ENCODE measurements at places on chromosomes 11 and 22.

DNA sequence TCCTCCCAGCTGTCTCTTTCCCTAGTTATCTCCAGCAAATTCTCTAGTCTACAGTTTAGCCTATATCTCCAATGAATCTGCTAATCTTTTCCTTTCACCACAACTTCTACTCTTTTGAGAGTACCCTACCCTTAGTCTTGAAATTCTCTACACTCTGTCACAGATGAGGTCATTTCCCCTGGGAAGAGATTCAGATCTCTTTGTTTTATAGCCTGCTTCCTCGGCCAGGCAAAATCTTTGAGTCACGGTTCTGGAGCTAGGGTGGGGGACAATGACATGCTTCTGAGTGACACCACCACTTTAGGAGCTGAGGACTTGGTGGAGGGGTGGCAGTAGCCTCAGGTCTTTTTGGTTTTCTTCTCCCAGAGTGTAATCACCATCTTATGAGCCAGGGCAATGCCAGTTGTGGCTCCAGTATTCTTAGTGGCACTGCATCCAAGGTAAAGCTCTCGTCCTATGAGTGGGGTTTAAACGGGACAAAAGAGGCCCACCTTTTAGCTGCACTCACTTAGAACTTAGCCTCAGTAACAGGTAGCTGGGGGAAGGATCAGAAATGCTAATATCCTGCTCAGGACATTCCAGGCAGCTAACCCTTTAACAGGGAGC lies 98.5 kb upstream of the RRM1 start:
- no peak for DNase-seq

DNA sequence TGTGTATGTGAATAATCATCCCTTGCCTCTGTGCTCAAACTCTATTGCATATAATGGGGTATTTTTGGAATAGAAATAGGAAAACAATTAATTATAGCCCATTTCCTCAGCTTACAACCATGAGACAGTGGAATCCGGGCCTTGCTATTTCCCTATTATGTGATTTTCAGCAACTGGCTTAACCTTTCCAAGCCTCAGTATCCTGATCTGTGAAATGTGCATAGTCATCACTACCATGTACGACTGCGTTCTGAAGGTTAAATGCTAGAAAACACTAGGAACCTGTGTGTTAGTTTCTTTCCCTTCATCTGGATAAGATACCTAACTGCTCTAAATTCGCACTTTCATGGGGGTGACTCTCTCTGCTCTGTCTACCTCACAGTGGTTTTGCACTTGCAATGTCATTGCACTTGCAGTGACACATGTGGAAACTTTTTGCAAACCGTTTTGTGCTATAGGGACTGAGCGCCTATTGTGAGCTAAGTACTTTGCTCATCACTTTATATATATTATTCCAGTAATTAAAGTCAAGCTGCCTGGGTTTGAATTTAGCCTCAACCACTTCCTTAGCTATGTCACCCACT lies 48.3 kb downstream of the IRAG1 start:
- DNase-seq = no peak

DNA sequence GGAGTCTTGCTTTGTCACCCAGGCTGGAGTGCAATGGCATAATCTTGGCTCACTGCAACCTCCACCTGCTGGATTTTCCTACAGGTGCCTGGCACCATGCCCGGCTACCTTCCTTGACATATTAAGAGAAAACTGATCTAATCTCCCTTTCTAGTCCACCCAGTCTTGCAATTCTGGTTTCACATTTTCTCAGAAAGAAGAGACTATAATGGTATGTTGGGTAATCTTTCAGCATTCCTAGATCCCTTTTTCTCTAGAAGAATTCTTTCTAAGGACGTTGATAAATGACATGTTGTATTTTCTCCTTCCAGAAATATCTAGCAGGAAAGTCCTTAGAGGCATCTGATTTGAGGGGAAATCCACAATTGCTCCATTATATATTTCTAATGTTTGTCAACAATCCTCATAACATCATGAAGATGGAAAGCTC lies 10.4 kb upstream of the HSPA8 start:
- DNase-seq = no peak

- DNase-seq = no peak
These were observed 197.7 kb downstream of the AASDHPPT start for GRCh38 chr11:106275151-106275550.

GRCh38 chr11:80144897-80145594 lies 704.2 kb upstream of the TENM4 start:
- DNase-seq = no peak

- no peak for DNase-seq
These were observed 9.2 kb downstream of the FXYD2 start for GRCh38 chr11:117815262-117815803.

GRCh38 chr11:75341612-75342011 lies 9.8 kb downstream of the ARRB1 start:
- DNase-seq = no peak

GRCh38 chr11:69088676-69089146 lies 40.0 kb downstream of the TPCN2 start:
- peak; percentile 23 for DNase-seq

- DNase-seq = no peak
These were observed 33.2 kb upstream of the LMO1 start for GRCh38 chr11:8296872-8297271.

DNA sequence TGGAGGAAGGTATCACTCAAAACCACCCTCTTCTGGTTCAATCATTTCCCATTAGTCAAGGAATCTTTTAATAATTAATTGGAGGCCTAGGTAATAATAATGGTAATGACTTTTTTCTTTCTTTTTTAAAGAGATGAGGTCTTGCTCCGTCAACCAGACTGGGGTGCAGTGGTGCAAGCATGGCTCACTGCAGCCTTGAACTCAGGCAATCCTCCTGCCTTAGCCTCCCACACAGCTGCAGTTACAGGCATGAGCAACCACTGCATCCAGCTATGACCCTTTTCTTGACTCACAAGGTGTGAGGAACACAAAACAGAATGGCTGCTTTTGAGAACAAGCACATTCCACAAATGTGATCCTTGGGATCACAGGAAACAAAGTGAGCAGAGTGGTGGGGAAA lies 3.6 kb downstream of the POLDIP3 start:
- no peak for DNase-seq

- no peak for DNase-seq
These were observed 34.3 kb upstream of the ADORA2A start for GRCh38 chr22:24393012-24393559.

GRCh38 chr22:39308614-39309363 lies 10.6 kb downstream of the RPL3 start:
- DNase-seq = no peak

DNA sequence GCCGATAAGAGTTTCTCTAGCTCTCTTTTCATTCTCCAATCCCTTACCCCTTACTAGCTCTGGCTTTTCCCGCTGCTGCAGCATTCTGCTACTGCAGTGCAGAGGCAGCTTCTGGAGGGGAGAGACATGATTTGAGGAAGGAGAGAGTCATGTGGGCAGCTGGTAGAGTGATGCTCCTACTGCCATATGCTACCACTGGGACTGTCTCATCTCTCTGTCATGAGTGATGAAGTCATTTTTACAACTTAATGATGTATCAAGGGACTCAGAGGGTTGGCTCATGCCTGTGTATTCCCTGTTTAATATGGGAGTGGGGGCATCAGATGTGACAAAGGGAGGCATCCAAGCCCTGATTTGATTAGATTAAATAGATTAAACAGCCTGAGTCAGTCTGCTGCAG lies 11.3 kb downstream of the SLC17A6 start:
- peak; percentile 47 for DNase-seq

- no peak for DNase-seq
These were observed 107.7 kb downstream of the ELP4 start for GRCh38 chr11:31617246-31617645.

GRCh38 chr11:129620237-129621104 lies 195.2 kb upstream of the TMEM45B start:
- no peak for DNase-seq

Data from NCI-H1694 (cell line).